Vein endothelial cell (primary cell): ENCODE measurements at places on chromosomes 6 and 20. TPM values are rescaled to one million over a fixed set of nuclear protein-coding genes. Genes with fewer than 3 reads are reported as not detected.

EPM2A gene
- 7.6 and 11.8 TPM in 2 replicates for total RNA-seq

ENPP5 gene
- total RNA-seq: not detected in 2 replicates

PACSIN1 gene
- not detected in 2 replicates for total RNA-seq

AHI1 gene
- total RNA-seq: 13.5 and 14.0 TPM in 2 replicates

SLC35F1 gene
- total RNA-seq: under 0.01 TPM in 1 of 2 replicates, not detected in the other

SLC22A1 gene
- total RNA-seq: 0.19 and 0.65 TPM in 2 replicates

VSX1 gene
- total RNA-seq: not detected in 2 replicates

TPMT gene
- total RNA-seq: 8.8 and 11.9 TPM in 2 replicates

KIF25 gene
- not detected in 2 replicates for total RNA-seq

HRH3 gene
- not detected in 2 replicates for total RNA-seq

LEMD2 gene
- total RNA-seq: 40.4 and 51.0 TPM in 2 replicates

LY6G6D gene
- not detected in 2 replicates for total RNA-seq

ABHD12 gene
- total RNA-seq: 18.6 and 23.2 TPM in 2 replicates

HLA-DRA gene
- not detected in 2 replicates for total RNA-seq

AKAP12 gene
- total RNA-seq: 249 and 296 TPM in 2 replicates

ZSCAN16 gene
- total RNA-seq: 8.2 and 11.1 TPM in 2 replicates

ZSCAN23 gene
- 0.33 and 1.8 TPM in 2 replicates for total RNA-seq

SLC2A10 gene
- 7.5 and 8.8 TPM in 2 replicates for total RNA-seq

ADGRB3 gene
- not detected in 2 replicates for total RNA-seq

MROH8 gene
- total RNA-seq: 0.98 and 2.1 TPM in 2 replicates

SOBP gene
- total RNA-seq: 1.6 and 3.9 TPM in 2 replicates

RBPJL gene
- total RNA-seq: not detected in 2 replicates

LHFPL5 gene
- total RNA-seq: not detected in 2 replicates

THEMIS gene
- not detected in 2 replicates for total RNA-seq

OOEP gene
- total RNA-seq: not detected in 2 replicates
